ENCODE measurements at places on chromosomes 3 and 15. TPM values are rescaled to one million over a fixed set of nuclear protein-coding genes. Genes with fewer than 3 reads are reported as not detected.
A peak's percentile ranks its signal among the peaks of the same experiment; 100 is the strongest.

Gene TMC3
- 0.22 TPM for total RNA-seq

Gene POPDC2
- total RNA-seq = 2.1 TPM

DNA sequence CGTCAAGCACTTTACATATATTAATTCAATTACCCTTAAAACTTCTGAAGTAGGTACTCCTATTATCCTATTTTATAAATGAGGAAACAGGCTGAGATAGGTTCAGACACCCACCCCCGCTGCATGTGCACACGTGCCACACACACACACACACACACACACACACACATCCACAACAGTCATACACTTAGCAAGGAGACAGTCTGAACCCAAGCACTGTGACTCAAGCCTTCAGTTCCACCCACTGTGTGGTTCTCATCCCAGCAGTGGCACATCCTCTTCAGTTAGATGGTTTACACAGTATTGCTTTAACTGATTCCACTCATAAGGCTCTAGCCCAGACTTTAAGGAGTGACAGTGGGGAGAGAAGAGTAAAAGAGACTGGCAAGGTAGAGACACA lies 91.1 kb upstream of the FGF7 start:
- H3K36me3 ChIP-seq = peaks cover 3% of the 10 kb centered on the region
- H3K27ac ChIP-seq = no peak overlapping the region
- H3K4me3 ChIP-seq = no peak overlapping the region
- H3K4me1 ChIP-seq = no peaks in the 10 kb centered on the region

Gene ARPP21
- 0.45 TPM for total RNA-seq

- peaks cover 21% of the 10 kb centered on the region for H3K27me3 ChIP-seq
- peaks cover 8% of the 10 kb centered on the region for H3K4me1 ChIP-seq
- H3K4me3 ChIP-seq = peak overlapping the region; percentile 64
Observed at GRCh38 chr3:77038468-77038929, 1.4 kb upstream of the ROBO2 start.

Gene MLF1
- 14.3 TPM for total RNA-seq

- no peak for DNase-seq
- H3K27ac ChIP-seq = no peak overlapping the region
- no peak overlapping the region for H3K4me3 ChIP-seq
- H3K36me3 ChIP-seq = no peaks in the 10 kb centered on the region
- no peaks in the 10 kb centered on the region for H3K27me3 ChIP-seq
Observed at GRCh38 chr3:72018343-72018984, 233.5 kb upstream of the PROK2 start.

Gene DAZL
- total RNA-seq = not detected

DNA sequence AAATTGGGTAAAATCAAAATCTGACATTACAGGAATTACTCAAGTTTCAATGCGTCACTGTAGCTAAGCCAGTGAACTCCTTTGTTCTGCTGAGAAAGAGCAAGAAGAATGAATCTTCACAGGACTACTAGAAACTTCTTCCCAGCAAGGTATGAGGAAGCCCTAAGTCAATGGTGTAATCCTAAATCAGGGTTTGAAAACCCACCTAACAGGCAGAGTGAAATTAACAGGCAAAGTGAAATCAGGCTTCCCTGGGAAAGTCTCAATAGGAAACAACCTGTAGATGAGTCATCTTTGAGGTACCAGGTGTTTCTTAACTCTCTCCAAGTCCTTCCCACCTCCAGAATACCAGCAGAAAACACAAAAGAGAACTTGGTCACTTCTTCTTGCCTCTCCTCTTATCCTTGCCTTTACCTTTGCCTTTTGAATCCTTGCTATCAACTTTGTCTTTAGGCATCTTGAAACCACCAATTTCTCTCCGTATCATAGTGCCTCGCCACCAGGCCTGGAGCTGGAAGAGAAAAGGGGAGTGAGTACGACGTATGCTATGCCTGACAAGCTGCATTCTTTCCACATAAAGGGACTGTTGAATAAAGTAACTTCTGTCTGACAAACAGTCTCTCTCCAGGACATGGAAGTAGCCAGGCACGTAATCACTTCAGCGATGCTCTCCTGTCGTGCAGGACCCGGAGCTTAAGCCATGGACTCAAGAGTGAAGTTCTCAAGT lies 60.6 kb upstream of the RPL35A start:
- no peaks in the 10 kb centered on the region for H3K27me3 ChIP-seq
- H3K36me3 ChIP-seq = peaks cover 3% of the 10 kb centered on the region
- DNase-seq = no peak
- H3K27ac ChIP-seq = no peak overlapping the region
- no peaks in the 10 kb centered on the region for H3K4me1 ChIP-seq

GRCh38 chr15:99202176-99202552 lies 47.2 kb downstream of the TTC23 start:
- H3K4me3 ChIP-seq = no peak overlapping the region
- H3K27ac ChIP-seq = no peak overlapping the region
- H3K4me1 ChIP-seq = no peaks in the 10 kb centered on the region
- DNase-seq = no peak
- H3K36me3 ChIP-seq = peaks cover 4% of the 10 kb centered on the region

DNA sequence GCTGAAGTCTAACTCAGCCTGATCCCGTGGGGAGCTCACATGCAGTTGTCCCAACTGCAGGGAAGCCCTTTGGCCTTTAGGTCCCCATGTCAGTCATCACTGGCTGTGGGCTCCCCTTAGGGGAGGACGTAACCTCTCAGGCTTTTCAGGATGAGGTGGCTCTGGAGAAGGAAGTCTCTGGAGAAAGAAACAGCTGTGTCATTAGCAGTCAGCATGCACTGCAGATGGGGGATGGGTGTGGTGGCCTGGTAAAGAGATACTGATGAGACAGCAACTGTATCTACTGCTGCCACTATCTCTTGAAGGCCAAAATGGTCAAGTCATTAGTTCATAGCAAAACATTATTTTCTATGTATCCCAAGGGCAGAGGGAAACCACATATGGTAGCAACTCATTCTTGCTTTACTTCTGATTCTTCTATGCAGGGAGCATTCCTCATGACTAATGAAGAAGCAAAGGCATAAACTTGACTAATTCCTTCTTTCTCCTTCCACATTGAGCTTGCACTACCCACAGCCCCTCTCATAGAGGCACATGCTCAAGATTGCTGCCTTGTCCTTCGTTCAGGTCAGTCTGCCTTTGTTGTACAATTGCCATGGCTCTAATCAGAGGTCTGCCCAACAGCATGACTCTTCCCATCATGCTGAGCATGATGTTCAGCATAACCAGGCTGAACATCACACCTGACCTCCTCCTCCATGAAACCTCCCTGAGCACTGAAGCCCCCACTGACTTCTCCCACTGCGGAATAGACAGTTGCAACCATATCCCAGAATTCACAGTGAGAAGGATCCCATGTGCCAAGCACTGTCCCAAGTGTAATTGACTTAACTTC lies 47.8 kb upstream of the TMEM158 start:
- no peak for DNase-seq
- H3K27me3 ChIP-seq = no peaks in the 10 kb centered on the region
- H3K4me3 ChIP-seq = no peak overlapping the region
- H3K27ac ChIP-seq = no peak overlapping the region

DNA sequence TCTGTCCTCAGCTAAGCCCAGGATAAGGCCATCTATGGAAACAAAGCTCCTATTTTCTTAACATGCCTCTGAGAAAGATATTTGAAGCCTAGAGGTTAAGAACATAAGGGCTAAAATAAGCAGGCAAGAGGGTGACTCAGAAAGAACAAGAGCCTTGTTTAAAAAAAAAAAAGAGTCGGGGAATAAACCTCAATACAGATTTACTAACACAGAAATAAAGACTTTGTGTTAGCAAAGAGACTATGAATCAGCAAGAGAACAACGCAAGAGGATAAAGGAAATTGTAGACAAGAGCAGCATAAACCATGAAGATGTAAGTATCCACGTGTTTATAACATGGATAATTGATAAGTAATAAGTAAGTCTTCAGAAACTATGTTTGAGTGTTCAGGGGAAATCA lies 36.0 kb downstream of the RAB27A start:
- peaks cover 15% of the 10 kb centered on the region for H3K4me1 ChIP-seq
- H3K4me3 ChIP-seq = no peak overlapping the region
- peak overlapping the region; percentile 44 for H3K27ac ChIP-seq
- H3K27me3 ChIP-seq = no peaks in the 10 kb centered on the region

DNA sequence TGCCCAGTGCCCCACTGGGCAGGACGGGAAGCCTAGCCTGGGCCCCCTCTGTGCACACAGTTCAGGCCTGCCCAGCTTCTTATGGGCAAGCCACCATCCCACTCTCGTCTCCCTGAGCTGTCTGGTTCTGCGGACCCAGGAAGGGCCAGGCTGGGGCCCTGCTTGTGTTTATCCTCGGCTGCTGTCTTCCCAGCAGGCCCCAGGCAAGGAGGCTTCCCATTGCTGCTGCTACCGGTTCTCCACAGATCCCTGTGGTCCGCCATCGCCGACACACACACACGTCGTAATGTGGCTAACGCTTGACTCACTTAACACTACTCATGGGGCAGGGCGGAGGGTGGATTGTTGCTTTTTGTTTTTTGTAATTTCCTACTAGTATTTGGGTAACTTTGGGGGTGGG lies 52.4 kb upstream of the SLC6A1 start:
- no peaks in the 10 kb centered on the region for H3K4me1 ChIP-seq
- no peak overlapping the region for H3K27ac ChIP-seq
- no peak overlapping the region for H3K4me3 ChIP-seq
- peaks cover 3% of the 10 kb centered on the region for H3K27me3 ChIP-seq

DNA sequence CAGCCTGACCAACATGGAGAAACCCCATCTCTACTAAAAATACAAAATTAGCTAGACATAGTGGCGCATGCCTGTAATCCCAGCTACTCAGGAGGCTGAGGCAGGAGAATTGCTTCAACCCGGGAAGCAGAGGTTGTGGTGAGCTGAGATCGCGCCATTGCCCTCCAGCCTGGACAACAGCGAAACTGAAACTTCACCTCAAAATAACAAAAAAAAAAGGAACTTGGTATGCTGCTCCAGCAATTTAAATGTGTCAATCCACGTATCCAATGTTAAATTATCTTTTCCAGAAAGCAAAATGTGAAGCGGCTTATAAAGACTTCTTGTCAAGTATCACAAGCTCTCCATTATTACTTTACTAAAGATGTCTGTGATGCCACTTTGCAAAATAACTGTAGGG lies 9.9 kb upstream of the ARIH1 start:
- no peak for DNase-seq
- H3K36me3 ChIP-seq = no peaks in the 10 kb centered on the region
- no peaks in the 10 kb centered on the region for H3K27me3 ChIP-seq
- no peaks in the 10 kb centered on the region for H3K4me1 ChIP-seq
- H3K4me3 ChIP-seq = no peak overlapping the region
